ENCODE measurements at places on chromosomes 16 and 17.

DNA sequence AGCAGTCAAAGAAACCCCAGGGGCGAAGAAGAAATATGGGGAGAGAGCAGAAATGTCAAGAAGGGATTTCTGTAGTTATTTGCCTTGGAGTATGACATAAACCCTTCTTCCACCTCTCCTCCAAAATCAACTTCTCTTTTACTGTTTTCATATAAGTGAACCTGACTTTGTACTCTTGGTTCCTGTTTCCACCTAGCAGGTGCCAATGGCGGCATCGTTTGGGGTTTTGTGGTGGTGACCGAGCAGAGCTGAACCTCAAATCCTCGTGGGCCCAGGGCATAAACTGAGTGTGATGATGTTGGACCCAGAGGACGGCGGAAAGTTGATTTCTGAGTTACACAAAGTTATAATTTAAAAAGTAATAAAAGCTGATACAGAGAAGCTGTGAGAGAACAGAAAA, 39.6 kb upstream of the PSMD7 start:
- no peak for DNase-seq

DNA sequence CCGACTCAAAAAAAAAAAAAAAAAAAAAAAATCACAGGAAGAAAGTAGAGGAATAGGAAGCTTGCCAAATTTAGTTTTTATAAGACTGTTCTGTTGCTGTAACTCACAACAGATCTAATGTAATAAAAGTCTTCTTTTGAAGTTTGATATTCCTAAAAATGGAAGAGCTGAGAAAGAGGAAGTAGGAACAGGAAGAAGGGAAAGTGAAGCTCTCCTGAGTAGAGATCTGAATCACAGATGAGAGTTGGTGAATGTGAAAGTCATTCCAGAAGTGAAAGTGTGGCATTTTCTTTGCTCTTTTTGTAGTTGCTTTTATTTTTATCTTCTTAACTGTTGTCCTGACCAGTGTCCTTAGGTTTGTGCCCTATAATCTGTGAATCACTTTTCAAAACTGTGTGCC, 2.1 kb downstream of the NMT1 start:
- DNase-seq: no peak

- DNase-seq: no peak
Measured at GRCh38 chr17:1036845-1037237, 39.9 kb downstream of the TIMM22 start.

DNA sequence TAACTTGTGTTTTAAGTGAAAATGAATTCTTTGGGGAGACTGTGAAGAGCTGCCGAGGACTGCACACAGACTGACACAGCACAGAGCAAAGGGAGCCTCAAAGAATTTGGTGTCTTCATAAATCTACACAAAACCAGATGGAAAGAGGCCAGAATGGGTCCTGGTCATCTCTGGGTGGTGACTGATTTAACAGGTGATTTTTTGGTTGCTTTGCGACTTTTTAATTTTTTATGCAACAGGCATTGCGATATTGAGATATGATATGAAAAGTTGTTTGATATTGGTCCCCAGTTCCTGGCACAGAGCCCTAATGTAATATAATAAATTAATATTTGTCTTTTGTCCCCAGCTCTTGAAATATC, 12.6 kb upstream of the EIF1 start:
- no peak for DNase-seq

DNA sequence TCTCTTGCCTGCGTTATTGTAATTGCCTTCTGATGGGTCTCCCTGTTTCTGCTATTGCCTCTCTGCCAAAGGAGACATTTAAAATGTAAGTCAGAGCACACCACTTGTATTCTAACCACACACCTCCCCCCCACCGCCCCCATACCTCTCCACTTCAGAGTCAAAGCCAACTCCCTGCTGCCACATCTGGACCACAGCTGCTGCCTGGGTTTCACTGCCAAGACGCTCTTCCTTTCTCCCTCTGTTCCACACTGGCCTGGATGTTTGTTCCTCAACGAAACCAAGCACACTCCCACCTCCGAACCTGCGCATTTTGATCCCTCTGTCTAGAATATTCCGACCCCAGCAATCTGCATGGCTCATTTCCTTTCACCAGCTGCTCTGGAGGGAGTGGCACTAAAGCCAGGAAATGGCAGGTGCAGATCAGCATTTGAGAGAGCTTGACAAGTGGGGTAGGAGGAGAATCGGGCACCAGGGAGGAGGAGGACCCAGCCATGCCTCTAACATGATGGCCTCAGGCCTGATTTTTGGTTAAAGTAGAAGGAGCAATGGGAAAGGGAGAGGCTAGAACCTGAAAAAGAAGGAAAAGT, 92.4 kb upstream of the HS3ST2 start:
- no peak for DNase-seq
